AG10803 (cell line): ENCODE measurements at places on chromosomes 13 and 19.

GRCh38 chr13:46578590-46578975, 25.6 kb downstream of the LRCH1 start:
- DNase-seq = no peak

GRCh38 chr13:113948034-113948742, 25.7 kb downstream of the C13orf46 start:
- DNase-seq = no peak

GRCh38 chr13:52451135-52451804, 836 bp upstream of the VPS36 start:
- no peak for DNase-seq

- DNase-seq = peak; percentile 74
These were observed 23.3 kb downstream of the PRR12 start for GRCh38 chr19:49614096-49614833.

GRCh38 chr13:97257228-97257755, 35.2 kb downstream of the MBNL2 start:
- DNase-seq = no peak

DNA sequence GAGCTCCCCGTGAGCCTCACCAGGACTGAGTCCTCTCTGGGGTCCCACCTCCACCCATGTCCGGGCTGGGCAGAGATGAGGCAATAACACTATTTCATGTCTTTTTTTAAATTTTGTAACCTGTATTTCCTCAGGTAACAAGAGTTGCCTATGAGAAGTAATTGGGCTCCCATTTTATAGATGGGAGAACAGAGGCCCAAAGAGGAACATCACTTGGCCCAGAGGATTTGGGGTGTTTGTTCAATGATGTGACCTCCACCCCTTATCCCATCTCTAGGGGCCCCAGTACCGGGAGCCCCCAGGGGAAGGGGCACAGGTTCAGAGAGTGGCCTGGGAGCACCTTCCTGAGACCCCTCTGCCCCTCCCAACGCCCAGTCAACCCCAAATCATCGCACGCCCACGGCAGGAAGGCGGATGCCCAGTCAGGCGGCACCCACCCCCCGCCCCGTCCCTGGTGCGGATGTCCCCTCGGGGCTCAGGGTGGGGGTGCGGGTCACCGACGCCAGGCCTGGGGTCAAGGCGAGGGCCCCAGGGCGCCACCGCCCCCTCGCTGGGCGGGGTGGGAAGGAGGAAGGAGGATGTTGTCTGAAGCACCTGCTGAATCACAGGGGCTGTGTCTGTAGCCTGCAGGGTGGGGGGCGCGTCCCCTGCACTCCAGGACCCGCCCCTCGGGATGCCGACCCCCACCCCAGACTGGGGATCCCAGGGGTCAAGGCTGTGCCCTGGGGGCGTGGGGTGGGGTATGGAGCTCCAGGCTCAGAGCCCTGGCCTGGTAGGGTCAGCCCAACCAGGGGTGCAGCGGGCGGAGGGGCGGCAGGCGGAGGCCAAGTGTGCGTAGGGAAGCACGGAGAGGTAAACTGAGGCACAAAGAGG, 9.0 kb upstream of the CIRBP start:
- no peak for DNase-seq

GRCh38 chr13:20231839-20232555, at the start of gene GJB6:
TSS of gene GJB6 (minus strand) at chr13:20232319. CDS start at chr13:20223480, 8,839 bp downstream.
- DNase-seq = no peak

- no peak for DNase-seq
These were observed 360.0 kb downstream of the DCT start for GRCh38 chr13:94119360-94119936.

DNA sequence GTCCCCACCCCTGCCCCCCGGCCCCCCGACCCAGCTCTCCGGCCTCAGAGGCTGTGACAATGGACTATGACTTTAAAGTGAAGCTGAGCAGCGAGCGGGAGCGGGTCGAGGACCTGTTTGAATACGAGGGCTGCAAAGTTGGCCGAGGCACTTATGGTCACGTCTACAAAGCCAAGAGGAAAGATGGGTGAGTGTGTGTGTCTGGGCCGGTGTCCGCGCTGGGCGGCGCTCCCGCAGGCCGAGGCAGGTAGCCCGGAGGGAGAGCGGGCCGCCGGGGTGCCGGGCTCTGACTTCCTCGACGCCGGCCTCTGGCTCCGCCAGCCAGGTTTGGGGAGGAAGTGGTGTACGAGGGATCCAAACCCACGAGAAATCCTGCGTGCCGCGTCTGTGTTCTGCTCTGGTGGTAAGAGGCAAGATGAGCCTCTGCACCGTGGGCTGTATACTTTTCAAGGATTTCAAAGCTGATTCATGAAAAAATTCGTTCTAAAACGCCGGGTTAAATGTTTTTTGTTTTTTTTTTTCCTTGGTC, 718 bp downstream of the CDK8 start:
- DNase-seq = peak; percentile 40

DNA sequence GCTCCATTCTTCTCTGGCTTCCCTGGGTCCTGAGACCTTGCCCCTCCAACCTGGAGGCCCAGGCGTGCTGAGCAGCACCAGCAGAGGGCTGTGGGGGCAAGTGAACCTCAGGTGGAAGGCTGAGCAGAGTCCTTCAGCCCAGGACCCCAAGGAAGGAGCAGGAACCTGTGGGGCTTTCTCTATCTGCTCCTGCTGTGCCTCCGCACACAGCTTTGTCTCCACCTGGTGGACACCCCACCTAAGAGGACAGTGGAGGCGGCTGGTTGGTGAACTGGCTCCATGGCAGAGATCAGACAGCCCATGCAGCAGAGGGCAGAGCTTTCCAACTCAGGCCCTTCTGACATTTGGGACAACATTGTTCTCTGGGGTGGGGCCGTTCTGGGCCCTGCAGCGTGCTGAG, 19.7 kb downstream of the ZFR2 start:
- DNase-seq = no peak

GRCh38 chr19:34834472-34835061, 61.6 kb upstream of the ZNF599 start:
- DNase-seq = no peak

- no peak for DNase-seq
These were observed 139.2 kb downstream of the TNFSF13B start for GRCh38 chr13:108408672-108409071.

DNA sequence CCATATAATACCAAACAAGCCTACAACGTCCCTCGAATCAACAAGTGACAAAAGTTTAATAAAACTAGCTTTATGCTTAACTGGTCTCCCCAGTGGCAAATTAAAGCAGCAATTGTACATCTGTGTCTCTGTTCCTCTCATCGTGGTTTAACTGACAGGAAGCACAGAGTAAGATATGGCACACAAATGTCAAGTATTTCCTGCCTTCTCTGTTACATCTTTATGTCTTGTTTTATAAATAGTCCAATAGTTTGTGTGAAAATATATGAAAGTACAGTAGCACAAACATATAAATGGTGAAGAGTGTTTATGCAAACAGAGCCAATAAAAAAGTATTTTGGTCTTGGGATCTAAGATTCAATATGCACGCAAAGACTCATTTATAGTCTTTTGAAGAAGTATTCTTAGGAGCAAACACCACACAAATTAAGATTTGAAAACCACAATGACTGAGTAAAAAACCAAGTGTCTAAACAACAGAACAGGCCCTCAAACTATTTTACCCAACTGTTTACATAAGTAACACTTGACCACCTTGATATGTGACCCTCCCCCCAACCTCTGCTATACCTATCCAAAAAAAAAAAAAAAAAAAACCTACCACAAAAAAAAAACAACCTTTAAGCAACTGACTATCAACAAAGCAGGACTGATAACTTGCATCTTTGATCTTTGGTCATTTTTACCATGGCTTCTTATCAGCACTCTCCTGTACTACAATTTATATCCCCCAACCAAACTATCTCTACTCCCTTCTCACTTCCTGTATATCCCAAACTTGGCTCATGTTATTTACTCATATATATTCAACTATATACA, 14.0 kb downstream of the ELF1 start:
- peak; percentile 15 for DNase-seq

- no peak for DNase-seq
These were observed 3.8 kb downstream of the DBP start for GRCh38 chr19:48633148-48634035.

- peak; percentile 48 for DNase-seq
These were observed 6.3 kb downstream of the TEAD2 start for GRCh38 chr19:49355909-49356353.

GRCh38 chr13:97256343-97256783, 34.2 kb downstream of the MBNL2 start:
- DNase-seq = peak; percentile 88

DNA sequence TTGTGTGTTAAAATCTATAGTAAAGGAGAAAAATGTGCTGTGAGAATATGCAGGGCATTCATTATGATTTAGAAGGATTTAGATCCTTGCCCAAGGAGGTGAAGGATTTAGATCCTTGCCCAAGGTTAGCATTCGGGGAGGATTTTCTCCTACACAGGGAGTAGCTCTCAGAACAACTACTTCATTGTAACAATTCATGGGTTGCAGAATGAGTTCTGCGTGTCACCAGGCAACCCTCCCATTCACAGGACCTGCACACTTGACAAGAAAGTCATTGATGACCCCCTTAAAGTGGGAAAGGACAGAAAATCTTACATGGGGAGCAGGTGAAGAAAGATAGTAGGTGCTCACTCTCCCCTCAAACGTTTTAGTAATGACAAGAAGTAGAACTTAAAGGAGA, 167.1 kb upstream of the MAB21L1 start:
- DNase-seq = no peak

DNA sequence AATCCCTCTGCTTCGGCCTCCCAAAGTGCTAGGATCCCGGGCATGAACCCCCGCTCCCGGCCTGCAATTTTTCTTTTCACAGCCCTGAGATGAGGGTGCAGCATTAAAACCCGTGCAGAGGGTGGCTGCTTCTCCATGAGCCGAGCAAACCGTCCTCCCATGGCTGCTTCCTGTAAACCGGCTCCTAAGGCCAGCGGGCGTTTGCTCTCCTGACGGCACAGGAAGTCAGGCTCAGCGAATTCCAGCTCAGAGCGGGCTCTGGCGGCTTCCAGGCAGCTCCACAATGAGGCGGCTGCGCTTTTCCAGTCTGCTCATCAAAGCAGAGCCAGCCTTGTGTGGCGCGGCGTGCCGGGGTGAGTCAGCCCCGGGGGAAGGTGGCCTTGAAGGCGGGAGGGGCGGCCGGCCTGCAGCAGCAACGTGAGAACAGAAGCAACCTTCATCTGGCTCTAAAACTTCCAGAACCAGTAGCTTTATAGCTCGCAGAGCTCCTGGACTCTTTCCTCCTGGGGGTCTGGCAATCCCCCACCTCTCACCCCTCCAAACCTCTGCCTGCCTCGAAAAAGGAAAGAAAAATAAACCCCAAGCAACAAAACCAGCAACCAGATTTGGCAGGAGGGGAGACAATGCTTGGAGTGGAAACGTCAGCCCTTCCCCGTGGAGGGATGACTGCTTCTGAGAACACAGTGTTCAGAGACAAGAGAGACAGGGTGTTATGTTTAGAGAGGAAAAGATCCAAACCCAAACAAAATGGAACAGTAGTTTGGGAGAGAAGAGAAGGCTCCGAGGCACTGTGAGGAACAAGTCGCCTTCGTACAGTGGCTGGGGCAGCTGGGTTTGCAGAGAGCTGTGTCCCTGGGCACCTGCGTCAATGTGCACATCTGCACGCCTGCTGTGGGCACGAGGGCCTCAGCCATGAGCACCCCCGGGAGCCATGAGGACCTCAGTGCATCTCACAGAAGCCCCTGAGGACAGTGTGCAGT, 67.8 kb downstream of the GADD45B start:
- peak; percentile 98 for DNase-seq

GRCh38 chr13:106382534-106382933, 152.9 kb downstream of the EFNB2 start:
- no peak for DNase-seq

- no peak for DNase-seq
These were observed 37.3 kb downstream of the COL4A1 start for GRCh38 chr13:110269509-110270185.
